Tibial nerve (tissue), 4 donors: ENCODE measurements at places on chromosomes 11 and 22. TPM values are rescaled to one million over a fixed set of nuclear protein-coding genes. Genes with fewer than 3 reads are reported as not detected.

The OR51I1 gene
- 3.9 TPM for total RNA-seq

The OR52A1 gene
- total RNA-seq = not detected

The MS4A4E gene
- total RNA-seq = 15.9 TPM

DNA sequence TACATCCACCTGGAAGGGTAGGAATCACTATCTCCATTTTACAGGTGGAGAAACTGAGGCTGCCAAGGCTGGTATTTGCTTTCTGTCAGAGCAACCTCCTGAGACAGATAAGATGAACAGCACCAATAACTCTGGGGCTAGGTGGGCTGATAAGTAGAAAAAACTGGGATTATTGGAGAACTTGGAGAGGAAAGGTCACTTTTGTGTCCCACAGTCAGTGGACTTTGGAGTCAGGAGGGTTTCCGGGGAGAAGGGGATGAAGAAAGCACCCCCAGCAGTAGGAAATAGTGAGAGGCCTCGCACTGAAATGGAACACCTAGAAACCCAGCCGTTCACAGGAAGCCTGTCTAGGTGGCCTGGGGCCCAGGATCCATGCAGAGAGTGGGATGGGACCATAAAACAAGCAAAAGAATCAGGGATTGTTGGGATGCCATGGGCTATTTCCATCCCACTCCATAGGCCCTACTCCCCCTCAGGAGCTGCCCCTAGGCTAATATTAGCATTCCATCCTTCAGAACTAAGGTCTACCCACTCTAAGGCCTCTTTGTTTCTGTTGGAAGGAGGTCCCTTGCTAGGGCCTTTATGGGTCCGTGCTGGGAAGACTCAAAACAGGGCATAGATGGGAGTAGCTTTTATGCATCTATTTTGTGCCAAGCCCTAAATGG is 31.0 kb upstream of the FCHSD2 start:
- no peak for DNase-seq

DNA sequence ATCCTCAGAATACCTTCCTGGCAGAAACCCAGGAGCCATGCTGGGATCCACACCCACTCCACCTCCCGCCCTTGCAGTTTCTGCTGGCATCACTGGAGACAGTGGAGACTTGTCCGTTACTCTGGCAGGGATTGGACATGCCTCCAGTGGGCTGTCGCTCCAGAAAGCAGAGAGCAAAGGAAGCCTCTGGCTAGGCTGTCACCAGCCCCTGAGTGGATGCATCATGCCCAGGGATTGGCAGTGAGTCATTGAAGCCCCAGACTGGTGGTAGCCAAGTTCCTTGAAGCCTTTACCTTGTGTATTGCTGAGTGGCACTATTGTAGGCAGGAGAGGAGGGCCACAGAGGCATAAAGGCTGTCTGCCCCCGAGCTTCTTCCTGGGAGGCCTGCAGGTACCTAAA is 34.8 kb upstream of the E2F8 start:
- DNase-seq = no peak

DNA sequence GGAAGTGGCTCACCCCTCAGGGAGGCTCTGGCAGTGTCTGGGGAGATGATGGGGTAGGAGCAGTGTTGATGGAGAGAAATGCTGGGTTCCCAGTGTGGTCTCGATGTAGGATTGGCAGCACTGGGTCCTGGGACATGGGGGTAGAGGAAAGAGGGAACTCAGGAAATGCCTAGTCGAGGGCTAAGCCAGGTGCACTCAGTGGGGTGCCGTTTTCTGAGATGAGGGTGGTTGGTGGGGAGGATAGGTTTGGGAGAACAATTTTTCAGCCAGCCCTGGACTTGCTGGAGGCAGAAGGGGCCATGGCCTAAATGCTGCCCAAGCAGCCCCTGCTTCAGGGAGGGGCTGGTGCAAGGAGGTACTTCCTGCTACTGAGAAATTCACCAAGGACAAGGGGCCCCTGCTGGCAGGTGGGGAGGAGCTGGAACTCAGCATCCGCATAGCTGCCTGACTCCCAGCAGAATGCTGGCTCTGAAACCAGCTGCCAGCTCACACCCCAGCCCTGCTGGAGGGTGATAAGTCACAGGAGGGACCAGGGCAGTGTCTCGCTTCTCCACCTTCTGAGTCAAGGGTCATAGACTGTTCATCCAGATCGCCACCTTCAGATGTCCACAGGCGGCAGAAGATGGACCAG is 6.0 kb downstream of the CCDC157 start:
- no peak for DNase-seq

DNA sequence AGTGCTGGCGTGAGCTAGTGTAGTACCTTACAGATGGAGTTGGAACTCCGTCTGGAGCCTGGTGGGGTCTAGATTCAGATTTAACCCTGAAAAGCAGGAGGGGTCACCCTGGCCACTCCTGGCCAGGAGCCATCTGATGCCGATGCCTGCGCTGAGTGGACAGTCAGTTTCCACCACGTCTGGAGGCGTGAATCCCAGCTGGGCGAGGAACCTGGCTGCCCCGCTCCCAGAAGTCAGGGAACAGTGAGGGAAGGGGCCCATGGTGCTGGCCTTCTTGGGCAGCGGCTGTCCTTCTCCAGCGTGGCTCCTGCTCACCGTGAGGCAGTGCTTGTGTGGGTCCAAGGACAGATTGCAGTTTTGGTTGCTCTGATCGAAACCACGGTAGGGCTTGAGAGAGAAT is 76.3 kb downstream of the PARVB start:
- no peak for DNase-seq

GRCh38 chr22:31248138-31248745 is 36.1 kb downstream of the LIMK2 start:
- DNase-seq = peak; percentile 56

GRCh38 chr11:134639586-134640330 is 227.7 kb upstream of the B3GAT1 start:
- no peak for DNase-seq

DNA sequence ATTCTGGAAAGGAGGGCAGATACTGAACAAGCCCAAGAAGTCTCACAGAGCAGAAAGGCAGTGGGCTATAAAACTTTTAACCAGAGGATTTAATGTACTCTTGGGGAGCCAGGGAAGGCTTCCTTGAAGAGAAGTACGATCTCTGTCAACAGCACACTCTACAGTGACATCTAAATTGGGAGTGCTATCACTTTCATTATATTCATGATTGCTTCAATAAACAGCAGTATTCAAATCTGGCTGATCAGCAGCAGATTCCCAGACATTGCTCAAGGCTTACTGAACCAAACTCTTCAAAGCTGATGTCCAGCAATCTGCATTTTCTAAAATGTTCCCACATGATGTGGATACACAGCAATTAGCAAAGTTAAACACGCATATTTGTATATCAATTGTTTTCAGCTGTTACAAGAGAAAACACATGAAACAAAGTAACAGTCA is 44.2 kb downstream of the SYTL2 start:
- no peak for DNase-seq

DNA sequence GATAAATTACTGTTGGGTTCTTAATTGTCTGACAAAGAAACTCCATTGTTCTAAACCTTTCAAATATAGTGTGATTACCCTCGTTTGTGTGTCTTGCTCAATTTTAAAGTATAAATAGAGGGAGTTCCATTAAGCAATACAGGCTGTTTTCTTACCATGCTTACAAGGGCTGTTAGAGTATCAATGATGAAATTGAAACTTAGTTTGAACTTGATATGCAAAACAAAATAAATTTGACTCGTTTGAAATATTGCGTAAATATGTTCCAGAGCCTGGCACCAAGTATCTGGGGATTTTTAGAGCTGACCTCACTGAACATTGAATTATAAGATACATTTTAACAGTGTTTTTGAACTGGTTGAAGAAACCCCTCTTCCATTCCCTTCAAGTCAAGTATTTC is 31.7 kb downstream of the TEAD1 start:
- DNase-seq = no peak

GRCh38 chr11:126731576-126732142 is 268.9 kb downstream of the KIRREL3 start:
- DNase-seq = no peak

DNA sequence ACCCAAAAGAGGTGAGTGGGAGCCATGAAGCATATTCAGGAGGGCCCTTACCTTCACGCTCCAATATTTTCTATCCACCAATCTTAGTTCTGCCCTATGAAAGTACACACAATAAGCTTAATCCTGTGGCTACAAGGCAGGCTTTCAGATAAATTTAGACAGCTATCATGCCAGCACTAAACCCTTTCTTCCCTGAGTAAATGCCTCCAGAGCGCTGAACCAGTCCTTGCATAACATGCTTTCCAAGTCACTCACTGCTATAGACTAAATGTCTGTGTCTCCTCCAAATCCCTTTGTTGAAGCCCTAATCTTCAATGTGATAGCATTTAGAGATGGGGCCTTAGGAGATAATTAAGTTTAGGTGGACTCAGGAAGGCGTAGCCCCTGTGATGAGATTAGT is 50.3 kb upstream of the FIBIN start:
- no peak for DNase-seq
